Endodermal cell (in vitro differentiated cells): ENCODE measurements at places on chromosomes 2 and 18.

GRCh38 chr2:43136011-43136799 is 90.2 kb downstream of the ZFP36L2 start:
- DNase-seq, result peak; percentile 42

GRCh38 chr2:195022508-195022830 is 634.6 kb upstream of the SLC39A10 start:
- DNase-seq, result no peak

DNA sequence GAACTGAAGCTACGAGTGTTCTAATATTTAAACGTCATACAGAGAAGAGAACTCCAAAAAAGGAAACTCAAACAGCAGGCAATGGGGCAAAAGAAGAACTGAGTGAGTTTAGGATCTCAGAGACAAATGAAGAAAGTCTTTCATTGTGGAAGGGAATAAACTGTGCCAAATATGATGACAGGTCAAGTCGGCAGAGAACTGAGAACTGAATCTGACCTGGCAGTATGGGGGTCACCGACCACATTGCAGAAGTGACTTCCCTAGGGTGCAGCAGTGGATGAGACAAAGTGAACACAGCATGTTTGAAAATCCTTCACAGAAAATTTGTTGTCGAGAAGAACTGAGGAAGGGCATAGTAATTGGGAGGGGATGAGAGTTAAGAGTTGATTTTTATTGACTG is 55.9 kb downstream of the TTC21B start:
- no peak for DNase-seq

DNA sequence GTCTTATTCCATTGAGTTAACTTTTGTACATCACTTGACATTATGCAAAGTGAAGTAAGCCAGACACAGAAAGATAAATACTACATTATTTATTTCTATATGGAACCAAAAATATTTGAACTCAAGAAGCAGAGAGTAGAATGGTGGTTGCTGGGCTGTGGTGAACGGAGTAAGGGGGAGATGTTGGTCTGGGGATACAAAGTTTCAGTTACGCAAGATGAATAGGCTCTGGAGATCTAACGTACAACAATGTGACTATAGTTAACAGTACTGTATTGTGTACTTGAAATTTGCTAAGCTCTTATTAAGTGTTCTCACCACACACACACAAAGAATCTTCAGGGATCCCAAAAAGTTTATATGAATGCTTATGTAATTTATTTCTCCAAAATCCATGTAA is 124.8 kb upstream of the VWC2L start:
- DNase-seq, result no peak

- DNase-seq, result no peak
These were observed 100.1 kb downstream of the PLCL1 start for GRCh38 chr2:197904446-197904845.

GRCh38 chr18:5619376-5619775 is 75.6 kb upstream of the EPB41L3 start:
- DNase-seq, result no peak

GRCh38 chr2:45765007-45765727 is 113.7 kb downstream of the PRKCE start:
- DNase-seq, result no peak

- DNase-seq, result peak; percentile 41
These were observed 78.9 kb upstream of the SMAD7 start for GRCh38 chr18:49029628-49030027.

DNA sequence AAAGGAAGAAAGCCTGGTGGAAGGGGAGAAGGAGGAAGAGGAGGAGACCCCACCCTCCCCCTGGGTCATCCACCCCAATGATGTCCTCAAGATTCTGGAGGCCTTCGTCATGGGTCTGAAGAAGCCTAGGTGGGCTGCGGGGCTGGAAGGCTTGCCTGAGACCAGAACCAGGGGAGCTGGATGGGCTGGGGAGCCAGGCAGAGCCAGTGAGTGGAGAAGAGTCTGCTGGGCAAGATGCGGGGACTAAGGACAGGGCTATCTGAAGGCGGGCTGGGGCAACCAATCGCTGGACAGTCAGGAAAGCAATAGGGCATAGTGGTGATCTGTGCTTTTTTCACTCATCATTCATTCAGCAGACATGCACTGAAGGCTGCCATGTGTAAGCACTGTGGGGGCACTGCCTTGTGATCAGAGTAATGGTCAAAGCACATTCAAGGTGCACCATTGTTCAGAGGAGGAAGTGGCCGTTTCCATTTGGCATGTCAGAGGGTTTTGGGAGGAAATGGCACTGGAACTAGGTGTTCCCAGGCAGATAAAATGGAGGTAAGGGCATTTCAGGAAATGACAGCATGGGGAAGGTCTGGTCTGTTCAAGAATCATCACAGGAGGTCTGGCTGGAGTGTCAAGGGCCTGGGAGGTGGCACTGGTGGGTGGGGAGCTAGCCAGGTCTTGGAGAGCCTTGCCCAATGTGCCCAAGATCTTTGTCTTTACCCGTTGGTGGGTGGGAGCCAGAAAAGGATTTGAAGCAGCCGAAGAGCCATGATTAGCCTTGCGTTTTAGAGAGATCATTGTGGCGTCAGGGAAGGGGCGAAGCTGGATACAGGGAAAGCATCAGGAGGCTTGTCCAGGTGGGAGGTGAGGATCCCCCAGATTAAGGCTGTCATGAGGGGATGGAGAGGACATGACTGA is 24.2 kb downstream of the OTOF start:
- DNase-seq, result peak; percentile 41

- DNase-seq, result peak; percentile 56
These were observed 215.8 kb downstream of the ZFP36L2 start for GRCh38 chr2:43010438-43011157.

DNA sequence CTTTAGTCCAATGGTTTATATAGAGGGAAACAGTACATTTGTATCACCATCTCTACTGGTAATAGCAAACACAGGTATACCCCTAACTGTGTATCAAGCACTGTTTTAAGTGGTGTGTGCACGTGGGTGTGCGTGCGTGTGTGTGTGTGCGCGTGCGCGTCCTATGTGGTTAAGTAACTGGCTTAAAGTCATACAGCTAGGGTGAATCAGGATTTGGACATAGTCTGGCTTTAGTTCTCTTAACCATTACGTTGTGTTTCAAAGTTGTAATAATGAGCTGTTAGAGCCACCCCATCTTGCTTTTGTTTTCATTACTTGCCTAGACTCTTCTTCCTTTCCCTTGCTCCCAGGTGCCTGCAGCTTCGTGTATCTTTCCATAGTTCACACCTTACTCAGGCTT is 2.1 kb downstream of the HADHB start:
- DNase-seq, result no peak

DNA sequence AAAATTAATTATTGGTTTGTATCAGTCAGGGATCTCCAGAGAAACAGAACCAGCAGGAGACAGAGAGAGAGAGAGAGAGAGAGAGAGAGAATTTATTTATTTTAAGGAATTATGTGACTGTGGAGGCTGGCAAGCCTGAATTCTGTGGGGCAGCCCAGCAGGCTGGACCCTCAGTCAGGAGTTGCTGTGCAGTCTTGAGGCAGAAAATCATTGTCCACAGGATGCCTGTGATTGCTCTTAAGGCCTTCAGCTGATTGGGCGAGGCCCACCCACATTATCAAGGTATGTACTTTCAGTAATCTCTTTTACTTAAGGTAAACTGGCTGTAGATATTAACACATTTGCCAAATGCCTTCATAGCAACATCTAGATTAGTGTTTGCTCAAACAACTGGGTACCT is 155.3 kb downstream of the SEPTIN10 start:
- DNase-seq, result peak; percentile 5

DNA sequence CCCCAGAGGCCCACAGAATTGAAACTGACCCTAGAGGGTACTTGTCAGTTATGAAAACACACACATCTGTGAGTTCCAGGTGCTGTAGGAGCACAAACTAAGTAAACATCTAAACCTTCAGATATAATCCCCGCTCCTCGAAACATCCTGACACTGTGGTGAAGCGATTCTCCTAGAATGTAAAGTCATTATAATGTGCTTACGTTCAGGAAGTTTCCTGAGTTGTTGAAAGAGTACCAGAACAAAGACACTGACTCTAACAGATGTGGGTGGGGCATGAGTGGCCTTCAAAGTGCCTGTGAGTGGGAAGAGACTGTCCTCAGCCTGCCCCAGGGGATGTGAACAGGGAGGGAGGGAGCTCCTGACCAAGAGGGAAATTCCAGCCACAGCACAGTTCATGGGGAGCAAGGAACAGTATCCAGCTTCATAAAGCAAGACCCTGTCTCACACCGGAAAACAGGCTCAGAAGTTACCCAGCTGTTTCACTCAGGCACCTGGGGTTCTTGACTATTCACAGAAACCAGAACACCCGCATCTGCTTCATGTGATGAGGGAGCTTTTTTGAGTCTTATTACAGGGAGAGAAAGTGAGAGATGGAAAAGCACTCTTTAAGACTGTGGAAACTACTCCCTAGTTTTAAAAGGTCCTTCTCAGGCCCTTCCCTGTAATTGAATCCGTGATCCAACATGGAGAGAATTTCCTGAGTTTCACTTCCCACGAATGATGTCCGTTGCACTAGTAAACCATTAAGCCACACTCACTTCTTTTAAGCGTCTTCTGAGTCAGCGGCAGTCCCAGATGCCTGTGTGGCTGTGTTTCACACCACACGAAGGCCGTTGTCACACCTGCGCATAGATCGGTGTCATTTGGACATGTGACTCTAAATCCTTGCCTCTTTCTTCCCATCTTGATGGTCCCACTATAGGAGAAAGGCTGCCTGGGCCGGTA is 88.6 kb upstream of the EML6 start:
- DNase-seq, result no peak

- DNase-seq, result no peak
These were observed 4.2 kb downstream of the ERFE start for GRCh38 chr2:238162846-238163441.

DNA sequence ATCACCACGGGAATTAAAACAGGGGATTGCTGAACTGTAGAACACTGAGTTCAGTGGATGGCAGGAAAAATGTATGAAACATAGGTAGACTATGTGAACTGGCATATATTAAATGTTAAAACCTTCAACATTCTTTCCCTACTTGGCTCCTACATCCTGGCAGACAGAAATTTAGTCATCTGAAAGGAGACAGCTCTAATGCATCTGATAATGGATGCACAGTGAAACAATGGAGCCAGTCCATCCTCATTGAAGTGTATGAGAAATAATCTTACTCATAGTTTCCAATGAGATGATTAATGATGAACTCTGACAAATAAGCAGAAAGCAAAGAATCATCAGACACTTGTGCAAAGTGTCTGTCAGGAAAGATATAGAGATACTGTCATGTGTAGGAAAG is 1629.7 kb upstream of the TMEFF2 start:
- DNase-seq, result no peak

- DNase-seq, result no peak
These were observed 76.5 kb upstream of the HAAO start for GRCh38 chr2:42868874-42869273.

DNA sequence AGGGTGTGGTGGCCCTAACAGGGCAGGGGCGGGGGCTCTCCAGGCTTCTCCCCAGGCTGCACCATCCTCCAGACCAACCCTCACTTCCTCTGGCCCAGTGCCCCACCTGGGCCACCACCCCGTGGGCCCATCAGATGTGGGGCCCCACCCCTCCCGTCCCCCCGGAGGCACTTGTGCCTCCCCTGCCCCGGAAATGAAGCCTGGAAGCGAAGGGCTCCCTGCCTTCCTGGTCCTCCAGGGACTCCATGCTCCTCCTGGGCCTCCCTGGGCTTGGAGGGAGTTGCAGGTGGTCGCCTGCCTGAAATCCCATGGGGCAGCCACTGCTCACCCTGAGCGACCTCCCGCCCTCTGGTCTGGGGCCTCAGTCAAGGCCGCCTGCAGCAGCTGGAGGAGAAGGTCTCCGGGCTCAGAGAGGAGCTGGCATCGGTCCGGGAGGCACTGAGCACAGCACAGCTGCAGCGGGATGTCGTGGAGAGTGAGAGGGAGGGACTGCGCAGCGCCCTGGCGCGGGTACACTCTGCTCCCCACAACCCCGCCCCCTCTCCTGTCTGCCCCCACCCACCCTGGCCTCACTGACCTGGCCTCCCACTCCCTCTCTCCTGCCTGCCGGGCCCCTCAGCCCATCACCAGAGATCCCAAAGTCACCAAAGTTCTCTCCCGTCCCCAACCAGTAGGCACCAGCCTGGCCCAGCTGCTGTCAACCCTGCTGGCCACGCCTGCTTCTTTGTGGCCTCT is 28.0 kb downstream of the CROCC2 start:
- peak; percentile 37 for DNase-seq

DNA sequence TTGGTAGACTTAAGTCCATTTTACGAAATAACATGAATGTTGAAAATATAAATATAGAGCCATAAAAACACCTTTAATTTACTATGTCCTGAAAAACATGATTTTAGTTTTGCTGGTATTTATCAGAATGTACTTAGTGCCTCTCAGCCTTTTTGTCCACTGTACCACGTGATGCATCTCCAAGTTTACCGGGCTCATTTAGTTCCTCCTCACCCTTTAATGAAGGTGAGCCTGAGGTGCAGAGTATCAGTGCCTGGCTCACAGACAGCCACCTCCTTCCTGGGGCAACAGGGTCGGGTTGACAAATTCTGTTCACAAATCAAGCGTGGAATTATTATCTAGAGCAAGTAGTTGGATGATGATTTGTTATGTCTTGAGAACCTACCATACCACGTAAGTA is 420.5 kb upstream of the MEIS1 start:
- no peak for DNase-seq

DNA sequence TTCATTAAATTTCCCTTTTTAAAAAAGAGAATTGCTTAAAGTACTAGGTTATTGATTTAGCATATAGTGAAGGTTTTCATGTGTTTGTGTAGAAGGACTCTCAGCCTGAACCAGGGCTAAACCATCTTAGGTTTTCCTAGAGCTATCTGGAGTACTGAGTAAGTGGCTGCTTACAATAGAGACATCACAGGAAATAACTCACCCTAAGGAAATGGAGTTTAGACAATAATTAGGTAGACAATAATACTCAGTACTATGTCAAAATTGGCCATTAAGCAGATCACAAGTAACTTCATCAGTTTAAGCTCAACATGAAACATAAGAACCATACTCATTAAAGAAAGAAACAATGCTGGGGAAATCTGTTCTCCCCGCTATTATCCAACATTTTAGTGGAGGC is 240.0 kb downstream of the RND3 start:
- DNase-seq, result no peak

DNA sequence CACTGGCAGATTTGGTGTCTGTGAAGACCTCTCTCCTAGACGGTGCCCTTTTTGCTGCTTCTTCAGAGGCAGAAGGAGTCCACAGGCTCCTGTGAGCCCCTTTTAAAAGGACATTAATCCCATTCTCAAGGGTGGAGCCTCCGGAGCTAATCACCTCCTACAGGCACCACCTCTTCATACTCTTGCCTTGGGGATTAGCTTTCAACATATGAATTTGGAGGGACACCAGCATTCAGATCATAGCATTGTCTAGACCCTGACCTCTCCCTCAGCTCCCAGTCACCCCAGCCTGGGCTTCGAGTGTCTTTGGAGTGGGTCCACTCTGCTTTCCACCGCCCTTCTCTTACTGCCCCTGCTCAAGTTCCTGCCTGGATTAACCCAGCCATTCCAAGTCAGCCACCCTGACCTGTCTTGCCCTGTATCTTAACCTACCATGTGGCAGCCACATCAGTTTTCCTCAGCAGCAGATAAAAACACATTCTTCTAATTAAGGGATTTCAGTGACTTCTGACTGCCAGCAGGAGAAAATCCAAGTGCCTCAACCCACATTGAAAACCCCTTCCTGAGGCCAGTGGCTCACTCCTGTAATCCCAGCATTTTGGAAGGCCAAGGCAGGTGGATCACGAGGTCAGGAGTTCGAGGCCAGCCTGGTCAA is 6.1 kb upstream of the NCL start:
- no peak for DNase-seq

- no peak for DNase-seq
These were observed 288.5 kb upstream of the SLC8A1 start for GRCh38 chr2:40740419-40740818.
